GM18507 (cell line): ENCODE measurements at places on chromosomes 6 and 20.

DNA sequence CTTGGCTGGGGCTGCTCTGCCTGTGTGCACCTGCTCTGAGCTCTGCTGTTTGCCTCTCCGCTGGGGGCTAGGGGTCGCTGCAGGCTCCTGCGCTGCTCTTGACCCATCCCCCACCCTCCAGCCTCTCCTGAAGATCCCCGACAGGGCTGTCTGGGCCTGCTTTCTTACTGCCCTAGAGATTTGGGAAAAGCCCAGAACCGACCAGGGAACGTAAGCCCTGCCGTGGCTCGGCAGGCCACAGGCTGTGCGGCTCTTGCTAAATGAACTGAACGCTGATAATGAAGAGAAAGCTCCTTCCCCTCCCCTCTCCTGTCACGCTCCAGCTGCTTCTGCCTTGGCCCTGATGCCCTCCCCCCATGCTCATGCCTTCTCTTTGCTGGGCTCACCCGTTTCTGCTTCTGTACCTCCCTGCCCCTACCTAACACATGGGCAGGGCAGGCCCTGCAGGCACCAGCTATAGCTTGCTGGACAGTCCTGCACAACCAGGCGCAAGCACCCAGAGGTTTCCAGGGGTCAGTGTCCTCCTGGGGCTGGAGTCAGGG, 32.0 kb upstream of the PCMTD2 start:
- no peak for DNase-seq

DNA sequence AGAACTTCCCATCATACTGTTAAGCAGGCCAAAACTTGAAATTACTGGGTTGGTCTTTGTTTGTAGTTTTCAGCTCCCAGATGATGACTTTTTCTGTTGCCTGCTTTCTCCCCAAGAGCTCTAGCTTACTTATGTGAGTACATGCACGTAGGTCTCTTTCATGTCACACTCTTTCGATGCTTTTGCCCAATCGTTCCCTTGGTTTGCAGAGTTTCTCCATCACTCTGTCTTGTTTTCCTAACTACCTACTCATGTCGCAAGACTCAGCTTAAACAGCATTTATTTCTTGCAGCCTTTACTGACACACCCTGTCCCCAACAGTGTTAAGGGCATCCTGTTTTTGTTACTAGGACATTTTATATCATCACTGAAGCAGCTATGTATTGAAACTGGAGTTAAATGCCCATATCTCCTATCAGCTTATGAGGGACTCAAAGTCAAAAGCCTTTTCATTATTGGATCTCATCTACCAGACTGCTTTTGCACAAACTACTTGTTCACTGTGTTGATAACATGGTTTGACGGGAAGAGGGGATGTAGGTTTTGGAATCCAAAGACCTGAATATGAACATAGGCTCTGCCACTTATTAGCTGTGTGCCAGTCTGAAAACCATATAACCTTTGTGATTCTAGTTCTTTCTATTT, 2.9 kb downstream of the ARG1 start:
- no peak for DNase-seq

DNA sequence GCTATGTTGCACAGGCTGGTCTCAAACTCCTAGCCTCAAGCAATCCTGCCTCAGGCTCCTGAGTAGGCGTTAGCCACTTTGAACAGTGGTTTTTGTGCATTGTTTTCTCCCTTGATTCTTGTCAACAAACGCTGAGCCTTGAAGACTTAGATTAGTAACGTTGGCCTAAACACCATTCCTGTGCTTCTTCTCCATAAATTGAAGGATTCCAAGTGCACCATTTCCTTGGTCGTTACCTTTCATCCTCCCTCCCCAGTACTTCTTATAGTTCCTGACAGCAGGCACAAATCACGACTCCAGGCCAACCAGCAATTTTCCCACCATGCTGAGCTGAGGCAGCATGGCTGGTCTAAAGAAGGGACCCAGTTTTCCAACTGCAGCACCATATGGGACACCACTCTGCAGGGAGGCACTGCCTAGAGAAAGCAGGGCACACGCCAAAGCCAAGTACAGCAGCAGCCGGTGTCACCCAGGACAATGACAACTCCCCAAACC, 8.9 kb downstream of the RPS10 start:
- no peak for DNase-seq

DNA sequence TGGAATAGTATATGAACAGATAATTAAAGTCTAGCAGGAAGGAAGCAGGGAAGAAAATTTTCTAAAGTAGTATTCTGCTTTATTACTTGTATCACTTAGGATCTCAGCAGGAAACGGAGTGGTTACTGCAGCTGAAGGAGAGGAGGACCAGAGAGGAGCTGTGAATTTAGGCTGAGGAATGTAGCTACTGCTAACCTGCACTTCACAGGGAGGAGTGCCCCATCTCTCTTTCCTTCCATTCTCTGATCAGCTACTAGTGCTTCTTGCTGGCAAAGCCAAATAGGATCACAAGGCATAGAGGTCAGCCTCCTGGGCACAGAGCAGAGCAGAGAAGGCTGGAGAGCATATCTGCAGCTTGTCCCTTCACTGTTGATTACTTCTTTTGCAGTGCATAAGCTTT, 205.3 kb upstream of the ASCC3 start:
- DNase-seq: no peak

DNA sequence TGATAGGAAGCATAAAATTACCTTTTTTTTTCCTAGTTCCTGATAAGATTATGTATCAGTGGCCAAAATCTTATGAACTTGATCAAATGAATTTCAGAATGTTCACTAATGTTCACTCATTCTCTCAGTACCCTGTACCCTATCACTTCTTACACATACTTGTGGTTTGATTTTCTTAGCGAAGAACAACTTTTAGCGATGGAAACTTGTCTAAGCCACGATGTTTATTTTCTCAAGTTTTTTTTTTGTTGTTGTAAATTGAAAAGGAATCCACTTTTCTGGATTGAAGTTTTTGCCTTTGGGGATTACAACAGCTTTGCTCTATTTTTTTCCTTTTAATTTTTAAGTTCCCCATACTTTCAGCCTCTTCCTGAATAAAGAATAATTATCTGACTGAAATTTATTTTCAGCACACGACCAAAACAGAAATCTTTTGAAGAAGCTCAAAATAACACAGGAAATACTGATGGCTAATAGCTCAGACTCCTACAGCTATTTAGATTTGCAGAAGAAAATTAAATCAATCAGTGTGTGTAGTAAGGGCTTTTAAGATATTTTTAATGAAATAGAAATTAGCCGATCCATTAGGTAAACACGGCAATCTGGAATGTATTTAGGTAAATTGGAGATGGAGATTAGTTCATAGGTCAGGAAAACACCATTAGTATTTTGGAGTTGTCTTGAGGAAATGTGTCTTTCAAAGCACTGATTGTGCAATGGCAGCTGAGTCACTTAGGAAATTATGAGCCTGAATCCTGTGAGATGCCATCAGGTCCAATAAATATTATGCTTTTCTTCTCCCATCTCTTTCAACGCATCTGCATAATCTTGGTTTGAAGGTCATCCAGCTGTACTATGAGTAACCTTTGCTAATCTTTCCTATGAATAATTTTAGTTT, 217.5 kb downstream of the GJA1 start:
- DNase-seq: no peak

DNA sequence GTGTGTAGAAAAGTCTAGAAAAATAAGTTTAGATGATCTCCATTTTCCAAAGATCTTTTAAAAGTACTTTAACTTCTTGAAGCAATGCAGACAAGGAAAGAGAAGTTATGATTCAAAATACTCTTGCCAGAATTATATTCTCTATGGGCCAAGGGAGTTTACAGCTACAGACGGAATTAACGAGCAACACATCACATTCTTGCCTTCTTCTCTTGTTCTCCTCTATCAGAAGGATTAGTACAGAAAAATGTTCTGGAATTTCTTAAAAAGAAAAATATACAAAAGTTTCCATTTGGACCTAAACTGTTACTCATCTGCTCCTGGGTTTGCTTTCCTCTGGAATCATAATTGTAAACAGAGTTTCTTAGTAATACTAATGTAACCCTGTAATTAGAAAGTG, 284.7 kb upstream of the HSF2 start:
- no peak for DNase-seq

- no peak for DNase-seq
These were observed 26.7 kb downstream of the TRERF1 start for GRCh38 chr6:42424906-42425474.

GRCh38 chr20:20637998-20638725, 74.3 kb downstream of the RALGAPA2 start:
- no peak for DNase-seq

DNA sequence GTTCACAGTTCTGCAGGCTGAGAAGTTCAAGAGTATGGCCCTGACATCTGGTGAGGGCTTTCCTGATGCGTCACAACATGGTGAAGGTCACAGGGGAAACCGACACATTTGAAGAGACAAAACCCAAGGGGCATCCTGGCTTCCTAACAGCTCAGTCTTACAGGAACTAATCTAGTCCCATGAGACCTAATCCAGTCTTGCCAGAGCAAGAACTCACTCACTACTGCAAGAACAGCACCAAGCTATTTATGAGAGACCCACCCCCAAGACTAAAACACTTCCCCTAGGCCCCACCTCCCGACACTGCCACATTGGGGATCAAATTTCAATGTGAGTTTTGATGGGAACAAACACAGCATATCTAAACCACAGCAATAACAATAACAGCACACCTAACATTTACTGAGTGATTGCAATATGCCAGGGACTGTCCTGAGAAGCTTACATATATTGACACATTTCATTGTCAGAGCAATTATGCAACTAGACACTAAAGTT, 46.6 kb downstream of the TPBG start:
- DNase-seq: no peak

GRCh38 chr6:135397172-135397952, 100.2 kb downstream of the AHI1 start:
- no peak for DNase-seq

- DNase-seq: no peak
These were observed 28.3 kb downstream of the NSFL1C start for GRCh38 chr20:1438361-1438760.

DNA sequence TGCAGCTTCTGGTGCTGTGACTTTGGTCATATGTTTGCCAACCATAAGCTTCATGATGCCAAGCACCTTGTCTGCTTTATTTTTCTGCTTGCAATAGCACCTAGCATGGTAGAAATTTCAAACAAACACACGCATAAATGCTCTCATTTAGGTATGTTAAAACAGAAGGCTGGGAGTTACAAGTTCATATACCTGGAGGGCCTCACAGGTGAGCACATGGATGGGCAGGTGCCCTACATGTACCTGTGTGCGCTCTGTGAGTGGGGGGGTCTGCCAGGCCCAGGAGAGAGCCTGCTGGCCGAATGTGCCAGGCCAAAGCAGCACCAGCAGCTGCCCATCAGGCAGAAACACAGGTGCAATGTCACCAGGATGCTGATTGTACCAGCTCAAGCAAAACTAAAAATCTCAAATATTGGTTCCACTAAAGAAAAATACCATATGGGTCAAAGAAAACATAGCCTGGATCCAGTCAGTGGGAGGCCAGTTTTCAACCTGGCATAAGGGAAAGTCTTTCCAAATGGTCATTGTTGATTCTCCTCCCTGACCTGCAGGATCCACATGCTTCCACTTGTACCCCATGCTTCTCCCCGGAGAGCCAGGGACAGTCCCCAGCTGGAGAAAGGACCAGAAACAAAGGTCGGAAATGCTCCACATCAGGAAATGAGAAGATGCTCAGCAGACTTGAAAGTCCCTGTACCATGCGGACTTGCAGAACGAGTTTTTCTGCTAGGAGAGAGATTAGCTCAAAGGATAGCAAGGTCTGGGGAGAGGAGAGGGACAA, 7.2 kb upstream of the PFDN4 start:
- no peak for DNase-seq

GRCh38 chr20:39048000-39048696, 86.0 kb downstream of the DHX35 start:
- peak; percentile 65 for DNase-seq

GRCh38 chr6:43791745-43792422, 21.9 kb downstream of the VEGFA start:
- no peak for DNase-seq

DNA sequence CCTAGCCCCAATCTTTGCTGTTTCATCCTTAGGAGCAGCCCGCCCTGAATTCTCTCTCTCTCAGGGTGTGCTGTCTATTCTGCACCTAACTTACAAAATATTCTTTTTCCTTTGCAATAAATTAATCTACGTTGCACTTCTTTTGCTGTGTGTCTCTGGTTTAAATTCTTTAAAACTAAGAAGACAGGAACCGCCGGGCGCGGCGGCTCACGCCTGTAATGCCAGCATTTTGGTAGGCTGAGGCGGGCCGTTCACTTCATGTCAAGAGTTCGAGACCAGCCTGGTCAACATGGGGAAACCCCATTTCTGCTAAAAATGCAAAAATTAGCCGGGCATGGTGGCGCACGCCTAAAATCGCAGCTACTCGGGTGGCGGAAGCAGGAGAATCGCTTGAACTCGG, 148.5 kb upstream of the PRSS16 start:
- DNase-seq: no peak

DNA sequence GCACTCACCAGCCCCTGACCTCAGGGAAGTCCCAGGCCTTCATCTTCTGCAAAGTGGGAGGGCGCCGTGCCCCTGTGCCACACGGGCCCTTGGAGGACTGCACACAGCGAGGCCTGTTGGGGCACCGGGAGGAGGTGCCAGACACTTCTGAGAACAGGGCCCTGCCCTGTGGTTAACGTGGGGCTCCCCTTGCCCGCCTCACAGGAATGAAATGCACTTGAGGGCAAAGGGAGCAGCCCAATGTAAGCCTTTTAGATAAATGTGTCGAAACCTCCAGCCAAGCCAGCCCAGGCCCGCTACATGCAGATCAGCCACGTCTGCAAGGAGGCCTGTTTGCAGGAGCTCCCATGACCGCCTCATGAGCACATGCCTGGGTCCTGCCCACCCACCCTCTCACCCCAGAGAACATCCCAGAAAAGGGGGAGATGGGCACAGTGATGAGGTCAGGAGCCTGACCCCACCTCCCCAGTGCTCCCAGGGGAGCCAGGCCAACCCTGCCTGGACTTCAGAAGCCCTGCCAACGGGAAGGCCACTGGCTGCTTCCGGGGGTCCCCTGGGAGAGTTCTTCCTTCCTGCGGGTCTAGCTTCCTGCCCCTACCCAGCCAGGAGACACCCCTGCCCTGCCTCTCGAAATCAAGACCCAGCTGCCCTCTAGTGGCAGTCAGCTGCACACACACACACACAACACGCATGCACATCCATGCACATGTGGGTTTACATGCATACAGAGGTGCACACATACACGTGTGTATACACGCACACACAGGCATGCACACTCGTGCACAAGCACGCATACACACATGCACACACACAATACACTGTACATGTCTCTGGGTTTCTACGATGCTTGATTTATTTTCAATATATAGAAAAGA, 178.7 kb downstream of the TAF4 start:
- DNase-seq: peak; percentile 23

- DNase-seq: no peak
These were observed 285.1 kb upstream of the ID4 start for GRCh38 chr6:19552076-19552475.

- no peak for DNase-seq
These were observed 4.7 kb downstream of the CD40 start for GRCh38 chr20:46122516-46123481.

- DNase-seq: no peak
These were observed 111.5 kb downstream of the HFE start for GRCh38 chr6:26198722-26199056.
